ENCODE measurements at places on chromosomes 3 and 15. TPM values are rescaled to one million over a fixed set of nuclear protein-coding genes. Genes with fewer than 3 reads are reported as not detected.
A peak's percentile ranks its signal among the peaks of the same experiment; 100 is the strongest.

- DNase-seq, result no peak
Observed at GRCh38 chr3:89955156-89955555, 847.7 kb downstream of the EPHA3 start.

GRCh38 chr3:120081719-120082118, 12.5 kb downstream of the GSK3B start:
- no peak for DNase-seq

DNA sequence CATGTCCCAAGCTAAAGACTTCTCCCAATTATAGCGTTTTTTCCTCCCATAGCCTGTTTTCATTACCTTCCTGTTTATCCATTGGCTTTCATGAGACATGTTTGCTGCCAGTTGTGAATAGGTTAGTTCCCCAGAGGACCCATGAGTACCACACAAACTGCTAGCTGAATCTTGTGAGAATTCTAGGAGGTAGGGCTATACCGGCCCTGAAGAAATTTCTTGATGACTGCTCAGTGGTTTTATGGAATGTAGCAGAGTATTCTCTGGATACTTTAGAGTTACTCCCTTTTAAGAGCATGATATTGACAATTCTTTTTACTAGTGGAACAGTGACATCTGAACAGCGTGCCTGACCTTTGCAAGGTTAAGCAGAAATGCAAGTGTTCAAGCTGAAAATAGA, 210.4 kb downstream of the MCTP2 start:
- DNase-seq, result no peak

SMARCC1 gene
- total RNA-seq, result 58.4 TPM

CADM2 gene
- not detected for total RNA-seq

LRRC2 gene
- 0.27 TPM for total RNA-seq

CADPS gene
- total RNA-seq, result not detected

DNA sequence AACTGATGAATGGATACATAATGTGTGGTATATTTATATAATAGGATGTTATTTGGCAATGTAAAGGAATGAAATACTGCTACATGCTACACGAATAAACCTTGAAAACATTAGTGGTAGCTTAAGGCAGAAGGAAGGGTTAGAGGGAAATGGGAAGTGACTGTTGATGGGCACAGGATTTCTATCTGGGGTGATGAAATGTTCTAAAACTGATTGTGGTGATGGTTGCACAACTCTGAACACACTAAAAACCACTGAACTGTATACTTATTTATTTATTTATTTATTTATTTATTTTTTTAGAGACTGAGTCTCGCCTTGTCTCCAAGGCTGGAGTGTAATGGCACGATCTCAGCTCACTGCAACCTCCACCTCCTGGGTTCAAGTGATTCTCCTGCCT, 24.8 kb upstream of the SHISA5 start:
- no peak for DNase-seq

EID1 gene
- total RNA-seq, result 5.4 TPM

GRCh38 chr3:193869221-193870201, 266.4 kb upstream of the HES1 start:
- no peak for DNase-seq

- DNase-seq, result no peak
Observed at GRCh38 chr15:94847325-94847724, 616.0 kb downstream of the MCTP2 start.

OCA2 gene
- total RNA-seq, result not detected

GRCh38 chr15:44093836-44094235, 101.2 kb downstream of the FRMD5 start:
- DNase-seq, result no peak

DNA sequence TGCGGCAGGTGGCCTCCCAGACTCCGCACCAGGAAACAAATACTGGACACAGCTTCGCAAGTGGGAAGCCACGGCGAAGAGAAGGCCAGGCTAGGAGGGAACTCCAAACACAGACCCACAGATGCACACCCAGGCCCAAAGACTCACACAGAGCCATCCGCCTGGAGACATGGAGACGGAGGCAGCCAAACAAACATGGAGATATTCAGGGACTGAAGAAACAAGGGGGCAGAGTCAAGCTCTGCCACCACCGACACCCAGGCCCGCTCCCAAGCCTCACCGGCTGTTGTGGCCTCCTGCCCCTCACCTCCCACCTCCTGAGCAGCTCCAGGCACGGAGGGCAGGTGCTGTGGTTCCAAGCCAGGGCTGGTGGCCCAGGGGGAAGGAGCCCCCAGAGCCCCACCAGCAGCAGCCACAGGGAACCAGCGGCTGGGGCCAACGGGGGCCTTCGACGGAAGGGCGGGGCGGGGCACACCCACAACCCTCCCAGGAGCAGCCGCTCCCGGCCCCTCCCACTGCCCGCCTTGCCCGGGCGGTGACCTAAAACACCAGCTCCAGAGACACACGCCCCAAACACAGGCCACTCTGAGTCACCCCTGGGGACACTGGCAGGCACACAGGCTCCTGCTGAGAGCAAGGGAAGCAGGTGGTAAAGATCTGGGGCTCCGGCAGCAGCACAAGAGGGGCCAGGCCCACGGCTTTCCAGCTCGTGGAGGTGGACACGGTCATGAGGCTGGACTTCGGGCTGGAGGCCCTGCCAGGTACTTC, 31.9 kb downstream of the TNK2 start:
- no peak for DNase-seq

HHLA2 gene
- total RNA-seq, result not detected

DNA sequence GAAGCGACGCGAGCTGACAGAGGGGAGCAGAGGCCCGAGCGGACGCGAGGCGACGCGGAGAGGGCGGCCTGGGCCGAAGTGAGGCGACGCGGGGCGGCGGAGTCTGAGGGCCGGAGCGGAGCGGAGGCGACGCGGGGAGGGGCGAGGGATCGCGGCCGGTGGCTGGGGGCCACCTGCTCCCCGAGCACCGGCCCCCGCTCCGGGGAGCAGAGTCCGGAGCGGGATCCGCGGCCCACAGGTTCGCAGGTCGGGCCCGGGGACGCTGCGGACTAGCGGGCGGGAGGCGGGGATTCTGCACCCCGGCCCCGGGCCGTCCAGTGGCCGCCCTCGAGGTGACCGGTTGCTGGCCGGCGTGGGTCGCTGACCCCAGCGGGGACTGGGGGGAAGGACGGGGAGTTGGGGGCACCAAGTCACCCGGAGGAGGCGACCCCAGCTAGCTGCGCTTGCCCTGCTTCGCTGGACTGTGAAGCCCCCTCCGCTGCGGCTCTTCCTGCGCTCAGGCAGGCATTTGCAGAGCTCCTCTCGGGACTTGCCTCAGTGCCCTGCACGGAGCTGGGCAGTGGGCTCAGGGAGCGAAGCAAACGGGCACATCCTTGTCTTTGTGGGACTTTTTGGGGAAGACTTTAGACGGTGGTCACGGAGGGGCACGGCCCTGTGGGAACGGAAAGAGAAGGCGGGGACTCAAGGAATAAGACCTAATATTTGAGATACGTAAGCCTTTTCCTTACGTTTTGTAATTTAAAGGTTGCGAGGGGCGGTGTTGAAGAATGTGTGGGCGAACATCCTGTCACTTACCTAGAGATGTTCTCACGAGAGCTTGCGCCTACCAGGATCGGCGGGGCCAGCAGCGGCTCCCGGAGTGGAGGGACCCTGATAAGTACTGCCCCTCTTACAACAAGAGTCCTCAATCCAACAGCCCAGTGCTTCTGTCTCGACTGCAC, 566 bp downstream of the HMCES start:
- peak; percentile 67 for DNase-seq

All from HepG2 (cell line).